Forelimb muscle (tissue), 1 donor: ENCODE measurements at places on chromosomes 3 and 15.

GRCh38 chr3:137110392-137110996, 152.7 kb downstream of the IL20RB start:
- no peak for DNase-seq

DNA sequence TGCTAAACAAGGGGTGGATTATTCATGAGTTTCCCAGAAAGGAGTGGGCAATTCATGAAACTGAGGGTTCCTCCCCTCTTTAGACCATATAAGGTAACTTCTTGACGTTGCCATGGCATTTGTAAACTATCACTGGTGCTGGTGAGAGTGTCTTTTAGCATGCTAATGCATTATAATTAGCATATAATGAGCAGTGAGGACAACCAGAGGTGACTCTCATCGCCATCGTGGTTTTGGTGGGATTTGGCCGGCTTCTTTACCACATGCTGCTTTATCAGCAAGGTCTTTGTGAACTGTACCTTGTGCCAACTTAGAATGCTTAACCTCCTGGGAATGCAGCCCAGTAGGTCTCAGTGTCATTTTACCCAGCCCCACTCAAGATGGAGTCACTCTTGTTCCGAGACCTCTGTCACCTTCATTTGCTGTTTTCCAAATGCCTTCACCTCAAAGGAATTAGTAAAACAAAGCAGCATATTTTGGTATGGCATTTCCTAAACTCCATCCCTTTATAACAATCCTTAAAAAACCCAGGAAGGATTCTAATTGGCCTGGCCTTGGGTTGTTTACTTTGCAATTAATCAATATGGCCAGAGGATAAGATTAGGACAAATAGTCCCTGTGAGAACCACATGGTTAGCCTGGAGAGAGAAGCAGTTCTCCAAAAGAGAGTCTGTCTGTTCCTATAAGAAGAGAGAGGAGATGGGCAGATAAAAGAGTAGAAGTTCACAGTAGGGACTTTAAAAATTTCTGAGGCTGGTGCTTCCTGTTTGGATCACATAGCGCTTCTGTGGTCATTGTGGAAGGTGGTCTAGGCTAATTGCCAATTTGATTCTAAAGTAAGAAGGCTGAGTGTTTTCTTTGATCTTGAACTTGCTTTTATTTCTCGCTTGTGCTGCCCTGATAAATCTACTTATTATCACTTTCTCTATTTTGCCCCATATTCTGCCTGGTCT, 155.2 kb upstream of the EOMES start:
- no peak for DNase-seq

GRCh38 chr3:172690936-172691335, 19.9 kb downstream of the NCEH1 start:
- DNase-seq = no peak

GRCh38 chr3:147895509-147895908, 486.3 kb downstream of the ZIC1 start:
- DNase-seq = no peak

GRCh38 chr15:45375836-45376235, 2.5 kb downstream of the GATM start:
- no peak for DNase-seq

DNA sequence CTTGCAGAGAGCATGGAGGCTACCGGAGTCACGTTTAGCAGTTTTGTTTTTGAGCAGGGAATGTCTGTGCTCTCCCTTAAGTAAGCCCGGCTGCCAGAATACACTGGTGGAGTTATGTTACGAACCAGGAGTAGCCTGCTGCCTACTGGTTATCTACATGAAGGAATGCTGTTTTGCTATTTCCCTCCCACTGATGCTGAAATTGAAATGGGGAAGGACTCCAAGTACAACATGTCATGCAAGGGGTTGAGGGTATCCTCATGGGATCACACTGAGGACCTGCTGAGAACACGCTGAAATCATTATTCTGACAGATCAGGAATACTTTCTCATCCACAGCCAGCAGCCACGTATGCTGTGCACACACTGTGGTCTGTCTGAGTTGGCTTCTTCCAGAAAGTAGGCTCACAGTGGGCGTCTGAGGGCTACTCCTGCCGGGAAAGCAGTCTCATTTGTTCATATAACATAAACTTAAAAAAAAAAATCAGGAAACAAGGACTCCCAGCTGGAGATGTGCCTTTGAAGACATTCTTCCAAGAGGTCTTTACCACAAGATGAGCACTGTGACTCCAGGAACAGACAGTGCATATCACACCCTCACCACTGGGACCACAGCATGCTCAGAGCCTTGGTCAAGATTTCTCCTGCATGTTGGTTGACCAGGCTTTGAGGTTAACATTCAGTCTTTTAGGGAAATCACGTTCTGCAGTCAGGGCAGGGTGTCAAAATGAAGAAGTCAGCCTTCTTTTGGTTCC, 300.4 kb upstream of the RASGRP1 start:
- no peak for DNase-seq
